ENCODE measurements at places on chromosomes 2 and 18.

- no peak for DNase-seq
Measured at GRCh38 chr18:46250084-46250811, 146.1 kb downstream of the HAUS1 start.

GRCh38 chr2:187869195-187869594 is 315.0 kb upstream of the TFPI start:
- no peak for DNase-seq

DNA sequence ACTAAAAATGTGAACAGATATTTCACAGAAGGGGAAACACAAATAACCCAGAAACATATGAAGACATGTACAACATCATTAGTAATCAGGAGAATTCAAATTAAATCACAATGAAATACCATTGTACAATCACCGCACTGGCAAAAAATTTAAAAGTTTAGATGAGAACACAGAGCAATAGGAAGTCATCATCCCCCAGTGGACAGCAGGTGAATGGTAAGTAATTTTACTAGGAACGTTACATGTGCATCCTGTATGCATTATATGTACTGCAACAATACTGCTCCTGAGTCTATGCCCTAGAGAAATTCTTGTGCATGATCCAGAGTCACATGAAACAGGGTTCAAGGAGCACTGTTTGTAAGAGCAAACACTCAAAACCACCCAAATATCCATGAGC is 713.8 kb downstream of the NRXN1 start:
- no peak for DNase-seq

GRCh38 chr18:3048121-3048520 is 35.2 kb upstream of the LPIN2 start:
- no peak for DNase-seq

DNA sequence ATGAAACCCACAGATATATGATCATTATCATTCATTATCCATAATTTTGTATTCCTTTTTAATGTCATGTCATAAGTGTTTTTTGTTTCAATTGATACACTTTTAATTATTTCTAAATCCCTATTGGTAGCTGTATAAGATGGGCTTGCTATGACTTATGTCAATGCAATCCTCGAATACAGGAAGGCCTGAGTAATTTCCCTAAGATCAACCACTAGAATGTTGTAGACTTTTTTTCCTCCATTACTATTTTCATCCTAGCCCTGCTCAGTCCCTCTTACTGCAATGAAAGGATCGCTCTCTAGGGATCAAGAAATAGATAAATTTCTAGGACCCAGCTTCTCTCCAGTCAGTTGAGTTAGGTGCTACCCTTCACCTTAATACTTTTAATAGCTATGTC is 186.3 kb downstream of the KCNE4 start:
- DNase-seq, result no peak

DNA sequence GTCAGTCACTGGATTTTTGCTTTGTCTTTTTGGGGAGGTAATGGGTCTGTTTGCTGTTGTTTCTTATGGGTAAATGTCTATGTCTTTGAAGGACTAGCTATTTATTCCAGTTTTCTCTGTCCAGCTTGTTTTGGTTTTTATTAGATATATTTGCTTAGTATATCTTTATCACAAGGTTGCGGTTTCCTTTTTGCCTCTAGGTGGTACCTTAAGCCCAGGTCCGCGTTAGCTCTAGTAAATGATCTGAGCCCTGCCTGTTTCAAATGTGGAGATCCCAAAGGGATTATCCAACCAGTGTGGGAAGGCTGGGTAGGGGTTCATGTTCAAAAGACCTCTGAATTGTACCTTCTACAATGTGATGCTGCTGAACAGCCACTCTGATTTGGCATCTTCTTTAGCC is 114.5 kb downstream of the MYO3B start:
- no peak for DNase-seq

GRCh38 chr2:162538967-162539366 is 195.0 kb downstream of the GCA start:
- no peak for DNase-seq

DNA sequence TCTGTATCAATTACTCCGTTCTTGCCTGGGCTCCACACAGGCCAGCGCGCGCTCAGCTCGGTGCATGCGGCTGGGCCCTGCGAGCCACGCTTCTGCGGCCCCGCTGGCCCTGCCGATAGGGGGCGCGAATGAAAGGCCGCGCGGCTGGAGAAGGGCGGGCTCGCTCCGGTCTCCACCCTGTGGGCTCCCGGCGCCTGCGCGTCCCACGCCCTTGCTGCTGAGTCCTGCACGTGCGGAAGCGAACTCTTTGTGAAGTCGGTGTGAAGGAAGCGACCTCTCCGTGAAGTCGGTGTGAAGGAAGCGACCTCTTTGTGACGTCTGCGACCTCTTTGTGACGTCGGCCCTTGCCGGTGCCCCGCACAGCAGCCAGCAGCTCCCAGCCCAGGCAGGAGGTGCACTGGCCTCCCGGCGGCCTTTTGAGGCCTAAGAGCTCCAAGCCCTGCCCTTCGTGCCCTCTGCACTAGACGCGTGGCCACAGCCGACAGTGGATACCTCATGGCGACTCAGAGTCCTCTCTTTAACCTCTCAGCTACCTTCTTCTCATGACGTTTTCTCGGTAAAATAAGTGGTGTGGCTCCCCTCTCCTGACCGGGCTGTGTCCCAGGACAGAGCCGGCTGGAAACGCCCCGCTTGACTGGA is 391.9 kb upstream of the RAB6C start:
- DNase-seq, result no peak

DNA sequence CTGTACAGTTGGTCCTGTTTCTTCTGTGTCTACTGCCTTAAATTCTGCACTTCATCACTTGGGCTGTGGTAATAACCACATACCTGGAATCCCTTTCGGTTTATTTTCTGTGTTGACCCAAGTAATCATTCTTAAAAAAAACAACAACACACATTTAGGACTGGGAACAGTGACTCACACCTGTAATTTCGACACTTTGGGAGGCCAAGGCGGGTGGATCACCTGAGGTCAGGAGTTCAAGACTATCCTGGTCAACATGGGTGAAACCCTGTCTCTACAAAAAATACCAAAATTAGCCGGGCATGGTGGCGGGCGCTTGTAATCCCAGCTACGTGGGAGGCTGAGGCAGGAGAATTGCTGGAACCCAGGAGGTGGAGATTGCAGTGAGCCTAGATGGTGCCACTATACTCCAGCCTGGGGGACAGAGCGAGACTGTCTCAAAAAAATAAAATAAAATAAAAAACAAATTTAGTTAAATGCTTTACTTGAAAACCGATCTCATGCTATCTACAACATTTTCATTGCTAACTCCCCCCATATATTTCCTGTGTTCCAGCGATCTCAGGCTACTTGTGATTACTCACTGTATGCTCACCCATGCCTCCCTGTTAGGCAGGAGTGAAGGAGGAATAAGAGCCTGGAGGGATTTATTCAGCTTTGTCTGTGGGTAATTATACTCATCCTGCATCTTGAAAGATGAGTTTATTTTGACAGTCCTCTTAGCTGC is 18.2 kb downstream of the ACSL3 start:
- no peak for DNase-seq

DNA sequence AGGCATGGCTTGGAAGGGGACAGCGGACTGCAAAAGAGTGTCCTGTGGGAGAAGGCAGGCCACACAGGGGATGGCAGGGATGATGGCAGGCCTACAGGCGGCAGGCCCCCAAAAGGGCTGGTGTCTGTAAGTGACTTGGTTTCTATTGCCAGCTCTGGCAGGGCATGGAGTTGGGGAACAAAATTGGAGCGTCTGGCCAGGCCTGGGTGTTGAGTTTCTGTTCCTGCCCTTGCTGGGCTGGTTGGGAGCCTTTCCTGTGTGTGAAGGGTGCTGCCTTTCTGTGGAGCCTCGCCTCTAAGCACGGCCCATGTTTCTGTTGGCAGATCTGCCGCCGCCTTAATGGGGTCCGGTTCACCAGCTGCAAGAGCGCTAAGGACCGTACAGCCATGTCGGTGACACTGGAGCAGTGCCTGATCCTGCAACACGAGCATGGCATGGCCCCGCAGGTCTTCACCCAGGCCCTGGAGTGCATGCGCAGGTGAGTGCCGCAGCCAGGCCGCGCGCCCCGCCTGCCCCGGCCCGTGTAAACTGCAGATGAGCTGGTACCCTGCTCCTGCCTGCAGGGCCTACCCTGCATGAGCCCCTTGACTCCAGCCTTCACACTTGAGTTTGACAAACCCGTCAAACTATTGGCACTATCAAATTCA is 31.5 kb downstream of the COA5 start:
- DNase-seq, result no peak

- no peak for DNase-seq
Measured at GRCh38 chr2:1798785-1799144, 54.5 kb upstream of the PXDN start.

DNA sequence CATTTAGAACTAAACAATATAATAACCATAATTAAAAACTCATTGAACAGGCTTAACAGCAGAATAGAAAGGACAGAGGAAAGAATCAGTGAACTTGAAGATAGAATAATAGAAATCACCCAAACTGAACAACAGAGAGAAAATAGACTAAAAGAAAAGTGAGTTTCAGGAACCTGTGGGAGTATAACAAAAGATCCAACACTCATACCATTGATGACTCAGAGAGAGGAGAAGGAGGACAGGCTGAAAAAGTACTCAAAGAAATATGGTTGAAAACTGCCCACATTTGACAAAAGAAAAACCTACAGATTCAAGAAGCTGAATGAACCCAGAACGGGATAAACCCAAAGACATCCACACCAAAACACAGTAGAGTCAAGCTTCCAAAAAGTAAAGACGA is 54.2 kb upstream of the FMNL2 start:
- no peak for DNase-seq

GRCh38 chr2:181143790-181144300 is 163.4 kb downstream of the UBE2E3 start:
- no peak for DNase-seq

DNA sequence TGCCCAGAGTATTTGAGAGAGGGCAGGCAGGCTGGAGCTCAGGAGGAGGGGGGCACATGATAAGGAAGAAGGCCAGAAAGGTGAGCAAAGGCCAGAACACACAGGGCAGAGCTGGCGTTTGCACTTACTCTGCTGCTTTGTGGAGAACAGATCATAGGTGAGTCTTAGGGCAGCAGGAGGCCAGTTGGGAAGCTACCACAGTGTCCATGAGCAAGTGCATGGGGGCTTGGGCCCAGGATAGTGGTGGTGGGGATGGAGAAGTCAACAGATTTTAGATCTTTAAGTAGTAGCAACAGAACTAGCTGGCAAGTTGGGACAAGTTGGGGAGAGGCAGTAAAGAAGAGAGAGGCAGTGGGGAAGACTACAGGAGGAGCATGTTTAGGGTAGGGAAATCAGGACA is 168.0 kb downstream of the ANTXR1 start:
- no peak for DNase-seq

DNA sequence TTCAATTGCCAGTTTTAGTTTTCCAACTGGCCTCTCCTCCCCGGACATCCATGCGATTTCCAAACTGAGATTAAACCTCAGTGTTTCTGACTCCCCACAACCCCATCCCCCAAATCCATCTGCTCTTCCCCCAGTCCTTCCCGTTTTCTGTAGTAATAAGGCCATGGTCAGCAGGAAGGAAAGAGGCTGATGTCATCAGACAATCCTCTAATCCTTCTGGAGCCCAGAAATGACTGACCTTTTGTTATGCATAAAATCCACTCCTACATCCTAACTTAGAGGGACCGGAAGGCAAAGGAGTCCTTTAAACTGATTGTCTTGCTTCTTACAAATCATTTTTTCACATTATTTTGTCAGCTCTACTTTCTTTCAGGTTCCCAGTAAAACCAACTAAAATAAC is 155.8 kb downstream of the INO80D start:
- DNase-seq, result no peak

- DNase-seq, result no peak
Measured at GRCh38 chr2:159071190-159071915, 102.9 kb downstream of the TANC1 start.

- DNase-seq, result no peak
Measured at GRCh38 chr2:218329826-218330593, 26.6 kb upstream of the CATIP start.

DNA sequence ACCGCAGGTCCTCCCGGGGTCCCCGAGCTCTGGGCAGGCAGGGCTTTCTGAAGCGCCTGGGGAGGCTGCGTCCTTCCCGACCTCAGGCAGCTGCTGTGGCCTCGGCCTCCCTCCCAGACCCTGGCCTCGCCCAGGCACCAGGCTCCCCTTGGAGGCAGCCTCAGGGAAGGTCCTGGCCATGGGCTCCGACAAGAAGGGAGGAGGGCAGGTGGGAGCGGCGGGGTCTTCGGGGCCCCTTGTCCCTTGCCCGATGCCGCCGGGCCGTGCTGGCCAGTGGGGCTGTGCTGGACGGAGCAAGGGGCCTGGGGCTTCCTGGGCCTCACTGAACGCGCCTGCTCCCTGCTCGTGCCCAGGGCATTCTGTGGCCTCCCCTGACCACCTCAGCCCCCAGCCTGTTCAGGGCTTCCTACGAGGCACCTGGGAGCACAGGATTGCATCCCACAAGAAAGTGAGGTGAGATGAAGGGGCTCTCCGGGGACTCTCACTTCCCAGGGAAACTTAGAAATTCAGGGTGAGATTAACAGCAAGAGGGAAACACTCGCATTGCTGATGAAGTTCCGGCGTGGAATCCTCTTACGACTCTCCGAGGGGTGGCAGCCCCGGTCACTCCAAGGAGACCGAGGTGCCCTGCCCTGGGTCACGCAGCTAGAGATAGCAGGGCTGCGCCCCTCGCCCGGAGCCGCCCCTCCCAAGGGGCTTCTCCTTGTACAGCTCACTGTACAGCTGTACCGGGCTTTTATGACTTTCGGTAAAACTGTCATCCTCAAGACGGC is 778 bp downstream of the MFSD2B start:
- no peak for DNase-seq

GRCh38 chr2:230425377-230425776 is 9.4 kb downstream of the SP100 start:
- DNase-seq, result no peak

DNA sequence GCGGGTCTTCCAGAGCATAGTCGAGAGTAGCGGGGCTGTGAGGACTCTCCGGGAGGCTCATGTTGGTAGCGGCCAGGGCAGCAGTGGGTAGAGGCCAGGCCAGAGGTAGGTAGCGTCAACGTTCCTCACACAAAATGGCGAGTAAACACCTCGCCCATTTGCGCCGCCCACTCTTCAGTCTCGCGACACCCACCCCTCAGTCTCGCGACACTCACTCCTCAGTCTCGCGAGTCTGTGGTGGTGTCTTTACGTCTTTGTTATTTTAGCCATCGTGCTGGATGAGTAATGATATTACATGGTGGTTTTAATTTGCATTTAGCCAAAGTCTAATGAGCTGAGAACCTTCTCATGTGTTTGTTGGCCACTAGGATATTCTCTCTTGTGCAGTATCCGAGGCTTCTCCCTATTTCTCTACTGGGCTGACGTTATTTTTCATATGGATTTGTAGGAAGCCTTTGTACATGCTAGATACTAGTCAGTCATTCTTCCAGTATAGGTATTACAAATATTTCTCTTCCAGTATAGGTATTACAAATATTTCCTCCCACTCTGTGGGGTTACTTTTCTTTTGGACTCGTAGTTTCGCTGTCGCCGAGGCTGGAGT is at the start of gene TSPYL6:
Gene TSPYL6 (minus strand): TSS at position 139 of the 604 bp plus-strand sequence. CDS start 78 bp downstream, at position 61.
- DNase-seq, result no peak

- no peak for DNase-seq
Measured at GRCh38 chr2:221350616-221351015, 221.5 kb downstream of the EPHA4 start.

- DNase-seq, result no peak
Measured at GRCh38 chr2:239092571-239093294, 244.8 kb downstream of the TWIST2 start.

- no peak for DNase-seq
Measured at GRCh38 chr18:77108001-77108692, 24.4 kb downstream of the MBP start.
